ENCODE measurements at places on chromosomes 1 and 21. TPM values are rescaled to one million over a fixed set of nuclear protein-coding genes. Genes with fewer than 3 reads are reported as not detected.

- no peak for DNase-seq
Measured at GRCh38 chr1:98441281-98441680, 220.2 kb upstream of the SNX7 start.

DNA sequence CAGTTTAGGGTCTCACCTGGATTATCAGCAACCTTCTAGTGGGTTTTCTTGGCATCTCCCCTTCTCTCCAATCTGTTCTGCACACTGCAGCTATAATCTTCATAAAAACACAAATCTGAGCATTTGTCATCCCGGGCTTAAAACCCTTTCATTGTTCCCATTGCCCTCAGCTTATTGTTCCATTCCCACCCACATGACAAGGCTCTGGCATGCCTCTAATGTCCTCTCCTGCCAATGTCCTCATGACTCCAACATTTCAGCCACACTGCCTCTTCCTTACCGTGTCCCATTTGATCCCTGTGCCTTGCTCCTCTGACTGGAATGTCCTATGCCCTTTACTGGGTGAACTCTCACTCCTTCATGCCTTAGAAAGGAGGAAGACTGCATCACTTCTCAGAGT lies 7.5 kb upstream of the DPH2 start:
- no peak for DNase-seq

The CCDC17 gene
- total RNA-seq: 3.5 TPM

GRCh38 chr1:53617382-53617781 lies 121.6 kb downstream of the GLIS1 start:
- no peak for DNase-seq

The CD5L gene
- not detected for total RNA-seq

GRCh38 chr1:114458237-114458777 lies 52.7 kb downstream of the TRIM33 start:
- DNase-seq: no peak

DNA sequence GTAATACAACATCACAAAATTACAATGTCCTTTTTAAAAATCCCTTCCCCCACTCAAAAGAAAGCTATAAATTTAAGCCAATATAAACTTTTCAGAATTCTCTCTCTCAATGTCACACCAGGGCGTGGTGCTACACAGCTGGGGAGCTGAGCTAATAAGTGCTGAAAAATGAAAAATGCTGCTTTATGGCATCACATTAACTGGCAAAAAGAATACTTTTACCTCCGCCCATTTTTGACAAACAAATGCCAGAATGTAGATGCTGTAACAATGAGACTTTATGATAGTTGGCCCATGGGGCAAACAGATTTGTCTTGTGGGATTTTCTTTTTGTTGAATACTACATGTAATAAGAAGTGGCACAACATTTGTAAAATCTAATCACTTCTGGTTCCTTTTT lies 12.7 kb upstream of the LYPLAL1 start:
- DNase-seq: no peak

- DNase-seq: no peak
Measured at GRCh38 chr1:110727246-110727645, 52.5 kb upstream of the KCNA3 start.

- peak; percentile 85 for DNase-seq
Measured at GRCh38 chr1:155322953-155323728, 2.4 kb downstream of the RUSC1 start.

GRCh38 chr1:47701283-47701682 lies 263.4 kb downstream of the FOXD2 start:
- no peak for DNase-seq

- peak; percentile 9 for DNase-seq
Measured at GRCh38 chr1:92483610-92484471, 2.9 kb downstream of the GFI1 start.

GRCh38 chr1:61157468-61157987 lies 75.2 kb downstream of the NFIA start:
- DNase-seq: no peak

DNA sequence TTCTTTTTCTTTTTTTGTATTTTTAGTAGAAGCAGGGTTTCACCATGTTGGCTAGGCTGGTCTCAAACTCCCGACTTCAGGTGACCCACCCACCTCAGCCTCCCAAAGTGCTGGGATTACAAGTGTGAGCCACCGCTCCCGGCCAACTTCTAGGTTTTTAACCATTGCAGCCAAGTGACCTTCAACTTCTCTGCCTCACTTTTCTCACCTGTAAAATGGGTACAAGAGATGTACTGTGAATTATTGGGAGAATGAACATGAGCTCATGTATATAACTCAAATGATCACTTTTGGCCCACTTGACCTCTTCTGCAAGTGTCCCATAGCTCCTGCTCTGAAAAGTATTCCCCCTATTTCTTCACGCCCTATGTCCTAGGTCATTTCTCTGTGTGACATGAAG lies 11.8 kb upstream of the RPL11 start:
- no peak for DNase-seq

DNA sequence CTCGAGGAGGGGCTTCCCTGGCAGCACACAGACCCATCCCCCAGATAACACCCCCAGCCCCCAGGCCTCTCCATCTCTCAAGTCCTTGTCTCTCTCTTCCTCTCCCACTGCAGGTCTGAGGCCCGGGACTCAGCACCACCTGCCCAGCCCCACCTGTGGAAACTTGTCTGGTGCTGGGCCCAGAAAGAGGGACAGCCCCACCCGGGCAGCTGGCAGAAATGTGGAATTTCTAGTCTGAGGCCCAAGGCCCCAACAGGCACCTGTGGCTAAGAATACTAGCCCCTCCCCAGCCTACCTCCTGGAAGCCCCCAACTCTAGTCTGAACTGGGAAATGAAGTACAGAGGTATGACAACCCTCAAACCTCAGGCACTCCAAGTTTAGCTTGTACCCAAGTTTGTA lies 15.4 kb downstream of the TTC39A start:
- peak; percentile 52 for DNase-seq

GRCh38 chr1:24201941-24202440 lies 14.9 kb upstream of the IFNLR1 start:
- DNase-seq: peak; percentile 88

The TACSTD2 gene
- 9.4 TPM for total RNA-seq

The CHIA gene
- total RNA-seq: not detected

GRCh38 chr1:177384461-177384860 lies 213.7 kb downstream of the BRINP2 start:
- no peak for DNase-seq

GRCh38 chr1:115539061-115539460 lies 102.7 kb upstream of the VANGL1 start:
- no peak for DNase-seq

DNA sequence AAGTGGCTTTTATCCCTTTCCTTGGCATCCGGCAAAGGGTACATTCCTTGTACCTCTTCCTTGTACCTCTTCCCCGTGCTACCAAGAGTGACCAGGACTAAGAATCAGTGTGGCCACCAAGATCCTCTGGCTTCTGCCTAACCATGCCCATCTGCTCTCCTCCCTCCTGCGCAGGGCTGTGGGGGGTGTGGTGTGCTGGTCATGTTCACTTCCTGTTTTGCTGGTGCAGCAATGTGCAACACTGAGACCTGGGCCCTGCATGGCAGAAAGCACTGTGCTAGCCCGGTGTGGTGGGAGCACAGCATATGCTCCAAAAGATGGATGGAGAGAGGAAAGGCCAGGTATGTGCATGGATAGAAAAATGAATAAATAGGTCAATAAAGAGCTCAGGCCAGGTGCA lies 33.3 kb upstream of the TENT5C start:
- DNase-seq: no peak

- DNase-seq: no peak
Measured at GRCh38 chr1:73784026-73784425, 413.9 kb downstream of the LRRIQ3 start.

GRCh38 chr1:64948905-64949833 lies 17.2 kb downstream of the JAK1 start:
- DNase-seq: no peak

The ORC1 gene
- 1.1 TPM for total RNA-seq

GRCh38 chr1:93784538-93784937 lies 94.5 kb downstream of the DNTTIP2 start:
- no peak for DNase-seq

DNA sequence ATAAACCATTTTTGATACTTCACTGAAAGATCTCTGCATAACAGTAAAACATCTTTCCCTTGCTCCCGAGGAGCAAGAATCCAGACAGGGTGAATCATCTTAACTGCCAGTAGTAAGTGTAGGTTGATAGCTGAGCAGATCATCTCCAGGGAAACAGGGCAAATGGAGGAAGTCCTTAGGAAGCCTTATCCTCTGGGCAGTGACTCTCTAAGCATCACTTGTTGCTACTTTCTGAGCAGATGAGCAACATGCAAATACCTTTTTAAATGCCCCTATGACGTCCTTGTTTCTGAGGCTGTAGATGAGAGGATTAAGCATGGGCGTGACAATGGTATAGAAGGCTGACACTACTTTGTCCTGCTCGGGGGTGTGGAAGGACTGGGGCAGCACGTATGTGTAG lies 8.9 kb downstream of the OR2T11 start:
- DNase-seq: no peak

DNA sequence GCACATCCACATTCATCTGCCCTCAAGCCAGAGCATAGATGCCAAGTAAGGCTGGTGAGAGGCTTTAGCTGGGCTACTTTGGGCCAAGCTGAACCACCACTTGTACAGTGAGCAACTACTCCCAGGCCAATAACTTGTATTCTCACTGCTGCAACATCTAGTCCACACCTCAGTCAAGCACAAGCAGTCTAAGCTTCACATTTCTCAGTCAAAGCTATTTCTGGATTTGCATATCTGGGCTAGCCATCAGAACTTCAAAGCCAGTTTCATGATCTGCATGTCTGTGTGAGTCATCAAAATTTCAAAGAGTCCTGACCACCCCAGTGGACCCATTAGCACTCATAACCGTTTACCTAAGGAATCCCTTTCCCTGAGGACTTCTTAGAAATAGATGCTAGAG lies 77.7 kb upstream of the DIRAS3 start:
- no peak for DNase-seq

The ELOVL1 gene
- 101 TPM for total RNA-seq

The HPCA gene
- not detected for total RNA-seq

GRCh38 chr1:107896936-107897335 lies 68.0 kb downstream of the VAV3 start:
- no peak for DNase-seq

The TSTD1 gene
- 256 TPM for total RNA-seq

DNA sequence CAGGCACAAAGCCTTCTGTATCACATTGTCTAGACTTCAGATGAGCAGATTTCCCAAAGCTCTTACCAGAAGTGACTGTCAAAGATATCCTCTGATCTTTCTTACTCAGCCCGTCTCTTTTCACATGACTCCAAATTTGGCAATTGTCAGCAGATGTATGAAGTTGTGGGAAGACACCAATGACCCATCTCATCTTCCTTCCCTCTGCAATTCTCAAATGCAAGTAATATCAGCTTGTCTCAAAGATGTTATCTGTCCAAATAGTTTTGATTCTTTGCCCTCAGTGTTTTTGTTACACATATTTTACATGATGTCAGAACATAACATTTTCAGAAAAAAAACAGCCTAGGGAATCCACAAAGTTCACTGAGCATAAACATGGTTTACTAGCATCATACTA lies 45.1 kb upstream of the RGS2 start:
- DNase-seq: no peak

DNA sequence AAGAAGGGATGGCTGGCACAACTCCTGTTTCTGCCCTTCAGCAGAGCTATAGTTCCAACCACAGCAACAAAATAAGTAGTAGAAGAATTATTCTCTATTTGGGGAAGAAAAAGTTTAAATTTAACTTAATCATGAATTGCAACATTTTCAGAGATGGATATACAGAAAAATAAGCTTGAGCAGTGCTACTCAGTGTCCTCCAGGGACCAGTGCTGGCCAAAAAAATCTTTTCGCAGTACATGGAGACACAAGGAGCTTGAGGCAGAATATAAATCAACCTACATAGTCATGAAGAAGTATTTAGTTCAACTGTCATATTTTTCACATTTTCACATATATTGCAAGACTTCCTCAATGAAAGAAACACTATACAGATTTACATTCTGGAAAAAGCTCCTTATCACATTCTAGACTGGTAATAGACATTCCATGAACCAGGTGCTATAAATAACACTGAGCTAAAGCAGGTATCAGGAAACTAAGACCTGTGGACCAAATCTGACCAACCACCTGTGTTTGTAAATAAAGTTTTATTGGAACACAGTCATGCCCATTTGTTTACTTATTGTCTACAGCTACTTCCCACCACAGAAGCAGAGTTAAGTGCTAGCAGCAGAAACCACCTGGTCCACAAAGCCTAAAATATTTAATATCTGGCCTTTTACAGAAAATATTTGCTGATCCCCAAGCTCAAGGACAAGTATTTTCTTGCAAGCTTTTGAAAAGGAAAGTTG lies 101.9 kb downstream of the RGS21 start:
- no peak for DNase-seq

DNA sequence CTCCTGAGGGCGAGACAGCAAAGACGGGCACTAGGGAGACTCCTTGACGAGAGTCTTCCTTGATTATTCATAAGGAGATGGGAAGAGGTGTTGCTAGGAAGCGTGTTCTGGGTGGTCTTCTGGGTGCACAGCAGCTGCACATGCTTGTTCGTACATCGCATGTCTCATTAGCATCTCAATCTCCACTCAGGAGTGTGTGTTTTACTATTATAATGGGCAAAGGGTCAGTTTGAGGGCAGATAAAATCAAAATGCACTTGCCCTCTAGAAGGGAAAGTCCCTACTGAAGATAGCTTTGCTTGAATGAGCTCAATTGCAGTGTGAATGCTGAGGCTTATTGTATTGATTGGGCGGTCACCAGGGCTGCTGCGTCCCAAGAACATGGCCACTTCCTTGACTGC lies 50.2 kb upstream of the SCCPDH start:
- no peak for DNase-seq

DNA sequence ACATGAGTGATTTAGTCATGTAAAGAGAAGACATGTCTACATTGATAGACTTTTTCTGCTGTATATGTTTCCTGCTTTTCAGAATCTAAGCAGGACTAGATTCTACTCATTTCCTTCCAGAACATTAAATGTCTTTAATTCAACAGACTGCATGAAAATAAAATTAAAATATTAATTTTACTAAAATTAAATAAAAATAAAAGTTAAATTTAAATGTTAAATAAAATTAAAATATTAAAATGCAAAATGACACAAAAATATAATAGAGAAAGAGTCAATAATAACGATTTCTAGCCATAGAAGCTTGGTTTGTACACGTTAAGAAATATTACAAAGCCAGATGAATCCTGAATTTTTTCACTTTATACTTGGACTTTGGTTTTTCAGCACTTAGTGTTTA lies 552.8 kb upstream of the NR5A2 start:
- DNase-seq: no peak

The C1orf116 gene
- 7.1 TPM for total RNA-seq

The OXCT2 gene
- total RNA-seq: 4.0 TPM

GRCh38 chr1:53442299-53442698 lies 16.9 kb upstream of the DMRTB1 start:
- DNase-seq: no peak

DNA sequence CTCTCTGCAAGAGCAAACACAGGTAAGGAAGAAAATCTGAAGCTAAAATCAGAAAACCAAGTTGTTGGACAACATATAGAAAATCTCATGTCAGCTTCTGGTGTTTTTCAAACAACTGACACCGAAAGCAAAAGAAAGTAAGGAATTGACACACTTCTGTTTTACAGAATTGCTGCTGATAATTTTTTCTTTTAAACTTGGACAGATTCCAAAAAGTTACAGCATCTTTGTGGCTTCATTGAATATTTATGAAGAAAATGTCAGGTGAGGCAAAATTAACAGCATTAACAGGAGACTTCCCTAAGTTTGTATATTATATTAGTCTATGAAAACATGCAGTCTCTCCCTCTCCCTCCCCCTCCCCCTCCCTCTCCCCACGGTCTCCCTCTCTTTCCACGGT lies 14.9 kb upstream of the CTSS start:
- no peak for DNase-seq

The UBASH3A gene
- total RNA-seq: 1.3 TPM

Data from thyroid gland (tissue), 4 donors.